Activated T-cell treated with anti-CD3 and anti-CD28 coated beads for 48 hours (primary cell): ENCODE measurements at places on chromosomes 6 and 20.

- DNase-seq: no peak
Measured at GRCh38 chr20:62289898-62290297, 12.9 kb upstream of the ADRM1 start.

GRCh38 chr6:154134471-154135147 lies 95.6 kb downstream of the OPRM1 start:
- DNase-seq: no peak

DNA sequence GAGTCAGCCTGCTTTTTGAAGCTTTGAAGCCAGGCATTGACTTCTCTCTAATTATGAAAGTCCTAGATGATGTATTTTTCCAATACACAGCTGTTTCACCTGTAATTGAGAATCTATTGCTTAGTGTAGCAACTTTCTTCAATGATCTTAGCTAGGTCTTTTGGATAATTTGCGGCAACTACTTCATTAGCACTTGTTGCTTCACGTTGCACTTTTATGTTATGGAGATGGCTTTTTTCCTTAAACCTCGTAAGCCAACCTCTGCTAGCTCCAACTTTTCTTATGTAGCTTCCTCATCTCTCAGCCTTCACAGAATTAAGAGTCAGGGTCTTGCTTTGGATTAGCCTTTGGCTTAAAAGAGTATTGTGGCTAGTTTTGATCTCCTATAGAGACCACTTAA lies 44.8 kb downstream of the PHIP start:
- DNase-seq: no peak

GRCh38 chr6:52106994-52107393 lies 19.6 kb upstream of the PKHD1 start:
- DNase-seq: no peak

- DNase-seq: no peak
Measured at GRCh38 chr6:75830959-75831885, 82.2 kb downstream of the MYO6 start.

DNA sequence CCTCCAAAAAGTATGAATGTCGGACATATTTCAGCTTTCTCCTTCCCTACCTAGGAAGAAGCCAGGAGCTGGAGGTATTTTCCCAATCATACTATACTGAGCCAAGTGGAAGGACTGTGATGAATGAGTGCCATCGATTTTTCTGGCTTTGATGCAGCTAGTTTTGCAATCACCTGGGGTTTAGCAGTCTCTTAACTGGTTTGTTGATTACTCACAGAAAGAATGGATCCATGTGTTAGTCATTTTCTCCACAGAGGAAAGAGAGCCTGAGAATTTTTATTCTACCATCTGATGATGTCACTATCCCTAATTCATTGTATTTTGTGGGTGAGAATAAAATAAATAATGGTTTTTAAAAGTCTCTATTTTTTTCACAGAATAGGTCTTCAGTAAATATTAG lies 282.9 kb upstream of the RNF217 start:
- DNase-seq: no peak

DNA sequence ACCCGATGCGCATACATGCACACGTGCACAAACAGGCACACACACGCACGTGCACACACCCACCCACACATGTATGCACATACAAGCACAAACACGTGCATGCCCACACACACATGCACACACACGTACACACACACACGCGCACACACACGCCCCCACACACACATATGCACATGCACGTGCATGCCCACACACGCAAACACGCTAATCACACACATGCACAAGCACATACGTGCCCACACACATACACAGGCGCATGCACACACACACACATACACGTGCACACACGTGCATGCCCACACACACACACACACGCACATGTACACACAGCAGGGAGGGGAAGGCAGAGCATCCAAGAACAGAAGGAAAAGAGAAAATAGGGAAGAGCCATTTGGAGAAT lies 26.8 kb upstream of the CHRNA4 start:
- no peak for DNase-seq

- no peak for DNase-seq
Measured at GRCh38 chr6:45500924-45501816, 123.4 kb upstream of the SUPT3H start.

- no peak for DNase-seq
Measured at GRCh38 chr6:53321701-53322100, 27.0 kb downstream of the ELOVL5 start.

GRCh38 chr20:36070451-36070850 lies 84.1 kb upstream of the EPB41L1 start:
- no peak for DNase-seq

GRCh38 chr6:71364889-71365542 lies 76.4 kb downstream of the OGFRL1 start:
- no peak for DNase-seq

- DNase-seq: no peak
Measured at GRCh38 chr6:63527658-63528514, 44.4 kb upstream of the LOC128125822 start.

GRCh38 chr6:131875647-131876046 lies 67.8 kb downstream of the ENPP1 start:
- no peak for DNase-seq

GRCh38 chr6:68159433-68159832 lies 475.6 kb upstream of the ADGRB3 start:
- no peak for DNase-seq
